ENCODE measurements at places on chromosomes 2 and 18.

GRCh38 chr2:13574831-13575230 is 858.1 kb downstream of the TRIB2 start:
- no peak for DNase-seq

DNA sequence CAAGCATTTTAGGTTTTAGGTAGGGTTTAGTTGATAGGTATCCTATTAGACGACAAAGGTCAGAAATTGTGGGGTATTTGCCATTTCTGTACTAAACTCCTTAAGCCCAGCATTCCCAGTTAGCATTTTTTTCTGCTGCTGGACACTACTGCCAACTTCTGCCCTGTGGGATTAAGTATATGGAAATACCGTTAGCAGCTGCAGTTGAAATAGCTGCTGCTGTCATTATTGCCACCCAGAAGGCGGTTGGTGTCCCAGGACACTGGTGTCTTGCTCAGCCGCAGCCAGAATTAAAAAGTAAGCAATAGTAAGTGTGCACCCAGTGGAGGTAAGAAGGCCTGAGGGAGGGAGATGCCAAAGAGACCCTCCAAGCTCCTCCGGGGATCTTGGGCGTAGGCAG is 1.9 kb upstream of the UXS1 start:
- DNase-seq = no peak

DNA sequence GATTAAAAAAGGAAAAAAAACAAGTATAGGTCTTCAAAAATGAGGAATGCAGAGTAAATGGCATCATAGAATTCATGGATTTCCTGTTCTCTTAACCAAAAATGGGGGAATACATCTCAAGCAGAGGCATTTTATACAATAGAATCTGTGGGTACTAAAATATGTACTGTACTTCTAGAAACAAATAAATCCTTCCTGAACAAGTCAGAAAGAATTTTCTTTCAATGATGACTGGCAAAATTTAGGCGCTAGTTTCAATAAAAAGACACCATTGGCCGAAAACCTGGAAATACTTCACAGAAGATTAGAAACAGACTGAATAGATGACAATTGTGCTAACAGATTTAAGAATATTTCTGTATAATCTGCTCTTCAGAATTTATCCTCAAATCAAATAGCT is 15.1 kb downstream of the TRAK2 start:
- DNase-seq = no peak

GRCh38 chr2:188940171-188940570 is 34.0 kb upstream of the COL3A1 start:
- no peak for DNase-seq

GRCh38 chr18:46068763-46069162 is 3.3 kb downstream of the PSTPIP2 start:
- DNase-seq = no peak

- no peak for DNase-seq
Observed at GRCh38 chr2:236295481-236295880, 31.3 kb upstream of the ASB18 start.

DNA sequence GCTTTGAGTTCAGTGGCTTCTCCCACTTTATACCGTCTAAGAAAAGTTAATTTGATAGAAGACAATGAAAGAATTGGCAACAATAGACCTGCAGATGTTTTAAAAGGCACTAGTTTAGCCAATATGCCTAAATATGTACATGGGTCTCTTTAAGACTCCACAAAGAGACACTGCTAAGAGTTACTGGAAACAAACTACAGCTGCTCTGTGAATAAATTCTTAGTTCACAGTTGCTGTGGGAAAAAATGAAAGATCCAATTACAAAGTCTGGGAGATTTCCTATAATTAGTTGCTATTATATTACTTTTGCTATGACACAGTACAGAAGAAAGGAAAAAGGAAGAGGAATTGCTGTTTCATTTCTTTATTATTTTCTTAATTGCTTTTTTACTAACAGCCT is 34.3 kb downstream of the SCN9A start:
- no peak for DNase-seq

- no peak for DNase-seq
Observed at GRCh38 chr18:50679656-50680055, 119.8 kb downstream of the MAPK4 start.

GRCh38 chr18:38940863-38941531 is 1375.4 kb upstream of the CELF4 start:
- no peak for DNase-seq

GRCh38 chr2:227503433-227504406 is 31.8 kb downstream of the AGFG1 start:
- no peak for DNase-seq

DNA sequence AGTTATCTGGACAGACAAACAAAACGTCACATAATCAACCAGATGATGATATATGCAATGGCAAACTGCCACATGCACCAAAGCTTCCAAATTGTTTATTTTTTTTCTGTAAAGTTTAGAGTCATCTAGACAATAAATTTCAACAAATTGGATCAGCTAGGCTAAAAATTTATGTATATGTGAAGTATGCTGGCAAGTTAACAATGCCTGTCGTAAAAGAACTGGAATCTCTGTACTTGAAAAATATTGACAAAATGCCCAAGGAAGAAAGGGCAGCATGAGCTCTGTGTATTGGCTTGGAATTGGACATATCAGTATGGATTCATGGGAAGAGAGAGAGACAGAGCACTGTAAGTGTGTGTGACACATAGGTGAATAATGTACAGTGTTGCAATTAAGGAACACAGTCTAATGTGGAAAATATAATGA is 309.8 kb downstream of the ERBB4 start:
- DNase-seq = no peak

GRCh38 chr2:85231952-85232351 is 95.8 kb downstream of the TGOLN2 start:
- DNase-seq = no peak

GRCh38 chr18:6711467-6711866 is 18.0 kb upstream of the ARHGAP28 start:
- DNase-seq = no peak

DNA sequence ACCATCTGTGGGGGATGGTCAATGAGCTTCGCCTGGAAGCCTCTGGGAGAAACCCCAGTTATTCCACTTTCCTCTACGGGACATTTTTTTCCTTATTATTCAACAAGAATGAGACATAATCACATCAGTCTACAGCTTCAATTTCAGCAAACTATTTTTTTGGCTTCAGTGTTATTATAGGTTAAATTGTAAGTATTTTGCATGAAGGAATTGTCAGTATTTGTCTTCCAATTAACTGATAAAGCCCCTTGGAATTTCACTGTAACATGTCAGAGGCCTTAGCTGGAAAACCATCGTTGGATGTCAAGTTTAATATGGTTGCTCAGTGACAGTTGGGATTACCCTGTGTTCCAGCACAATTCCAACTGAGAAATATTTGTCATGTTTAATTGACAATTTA is 480.9 kb upstream of the CHST9 start:
- no peak for DNase-seq

DNA sequence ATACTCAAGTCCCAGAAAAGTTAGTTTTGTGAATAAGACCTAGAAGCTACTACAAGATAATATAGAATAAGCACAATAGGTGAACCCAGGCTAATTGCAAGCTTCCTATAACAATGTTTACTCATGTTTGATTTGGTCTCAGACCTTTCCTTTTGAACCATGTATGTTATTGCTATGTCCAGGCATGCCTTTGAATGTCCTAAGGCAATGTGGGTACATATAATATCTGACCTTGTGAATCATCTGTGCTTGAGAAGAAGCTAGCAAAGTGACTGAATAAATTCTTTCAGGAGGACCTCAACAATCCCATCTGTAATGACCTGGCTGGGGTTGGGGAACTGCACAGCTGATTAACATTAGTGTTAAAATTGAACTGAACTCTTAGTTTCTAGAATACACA is 1285.9 kb upstream of the CELF4 start:
- no peak for DNase-seq

GRCh38 chr2:233817995-233818638 is 36.2 kb downstream of the HJURP start:
- no peak for DNase-seq

DNA sequence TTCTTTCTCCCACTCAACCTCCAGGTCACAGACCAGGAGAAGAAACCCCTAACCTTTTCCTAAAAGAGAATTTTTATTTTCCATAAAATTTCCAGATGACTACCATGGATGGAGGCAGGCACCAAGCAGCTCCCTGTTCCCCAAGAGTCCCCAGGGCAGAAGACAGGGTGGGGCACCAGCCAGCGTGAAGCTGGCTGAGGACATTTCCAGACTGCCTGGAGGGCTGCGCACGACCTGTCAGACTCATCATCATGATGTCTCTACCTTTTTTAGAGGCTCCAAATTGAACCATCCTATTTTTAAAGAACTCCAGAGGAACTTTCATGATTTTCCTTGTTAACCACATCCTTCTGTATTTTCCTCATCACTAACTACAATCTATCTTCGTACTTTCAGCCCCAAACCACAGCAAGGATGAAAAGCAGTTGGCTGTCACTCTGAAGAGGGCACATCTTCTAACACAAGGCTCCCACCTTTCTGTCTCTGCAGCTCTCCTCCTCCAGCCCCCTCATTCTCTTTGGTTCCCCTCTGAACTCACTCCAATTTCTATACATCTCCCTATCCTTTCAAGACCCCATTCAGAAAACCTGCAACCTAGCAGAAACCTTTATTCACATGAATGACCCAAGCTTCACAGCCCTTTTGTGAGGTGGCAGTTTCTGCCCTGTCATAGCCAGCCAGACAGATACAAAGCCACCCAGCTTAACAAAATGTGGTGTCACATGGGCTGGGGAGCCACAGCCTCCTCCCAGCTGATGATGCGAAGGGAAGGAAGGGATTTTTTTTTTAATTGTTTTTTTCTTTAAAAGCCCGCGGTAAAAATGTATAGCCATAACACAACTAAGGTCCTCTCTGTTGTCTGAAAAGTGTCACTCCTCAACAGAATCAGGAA is 11.1 kb downstream of the AMMECR1L start:
- no peak for DNase-seq

DNA sequence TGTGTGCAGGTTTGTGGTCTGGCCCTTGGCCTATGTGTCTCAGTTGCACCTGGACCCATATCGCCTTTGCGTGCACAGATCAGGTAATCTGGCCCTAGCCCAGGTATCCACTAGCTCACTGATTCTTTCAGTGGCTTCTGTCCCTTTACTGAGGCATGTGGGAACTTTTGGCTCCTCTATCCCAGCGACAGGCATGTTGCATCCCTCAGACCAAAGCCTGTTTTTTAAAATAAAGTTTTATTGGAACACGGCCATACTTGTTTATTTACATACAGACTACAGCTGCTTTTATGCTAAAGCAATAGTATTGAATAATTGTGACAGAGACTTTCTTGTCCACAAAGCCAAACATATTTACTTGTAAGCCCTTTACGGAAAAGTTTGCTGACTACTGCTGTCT is 39.9 kb upstream of the UPP2 start:
- DNase-seq = no peak

DNA sequence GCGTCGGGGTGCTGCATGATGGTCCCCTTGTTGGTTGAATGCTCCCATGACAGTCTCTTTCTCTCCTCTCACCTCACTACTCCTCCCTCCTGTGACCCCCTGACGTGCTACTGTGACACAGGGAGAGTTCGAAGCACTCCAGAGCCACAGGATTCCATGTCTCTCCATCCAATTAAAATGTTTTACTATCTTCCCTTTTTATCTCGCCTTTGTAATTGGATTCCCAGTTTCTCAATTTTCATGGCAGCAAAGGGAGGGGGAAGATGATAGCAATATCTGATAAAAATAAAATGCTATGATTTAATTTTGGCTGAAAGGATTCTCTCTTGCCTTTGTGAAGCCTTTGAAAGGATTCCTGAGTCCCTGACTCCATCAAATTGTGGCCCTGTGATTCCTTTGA is 271.9 kb upstream of the SLC14A2 start:
- no peak for DNase-seq

GRCh38 chr2:61750624-61751023 is 103.2 kb downstream of the FAM161A start:
- no peak for DNase-seq

- no peak for DNase-seq
Observed at GRCh38 chr2:191176305-191176704, 25.5 kb upstream of the STAT4 start.

DNA sequence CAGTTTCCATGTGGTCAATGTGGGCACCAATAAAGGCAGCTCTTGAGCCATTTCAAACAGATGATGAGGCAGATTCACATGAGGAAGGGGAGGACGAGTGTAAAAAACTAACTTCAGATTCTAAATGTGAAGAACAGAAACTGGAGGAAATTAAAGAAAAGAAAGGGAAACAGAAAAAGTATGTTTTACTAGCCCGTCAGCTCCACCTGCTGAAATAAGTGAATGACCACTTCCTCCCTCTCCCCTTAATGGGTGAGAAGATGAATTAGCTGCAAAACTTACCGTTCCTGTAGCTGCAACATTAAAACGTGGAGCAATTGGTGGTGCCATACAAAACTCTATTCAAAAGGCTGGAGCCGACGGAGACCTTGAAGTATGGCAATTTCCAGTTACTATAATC is 203.5 kb downstream of the UXS1 start:
- DNase-seq = no peak

DNA sequence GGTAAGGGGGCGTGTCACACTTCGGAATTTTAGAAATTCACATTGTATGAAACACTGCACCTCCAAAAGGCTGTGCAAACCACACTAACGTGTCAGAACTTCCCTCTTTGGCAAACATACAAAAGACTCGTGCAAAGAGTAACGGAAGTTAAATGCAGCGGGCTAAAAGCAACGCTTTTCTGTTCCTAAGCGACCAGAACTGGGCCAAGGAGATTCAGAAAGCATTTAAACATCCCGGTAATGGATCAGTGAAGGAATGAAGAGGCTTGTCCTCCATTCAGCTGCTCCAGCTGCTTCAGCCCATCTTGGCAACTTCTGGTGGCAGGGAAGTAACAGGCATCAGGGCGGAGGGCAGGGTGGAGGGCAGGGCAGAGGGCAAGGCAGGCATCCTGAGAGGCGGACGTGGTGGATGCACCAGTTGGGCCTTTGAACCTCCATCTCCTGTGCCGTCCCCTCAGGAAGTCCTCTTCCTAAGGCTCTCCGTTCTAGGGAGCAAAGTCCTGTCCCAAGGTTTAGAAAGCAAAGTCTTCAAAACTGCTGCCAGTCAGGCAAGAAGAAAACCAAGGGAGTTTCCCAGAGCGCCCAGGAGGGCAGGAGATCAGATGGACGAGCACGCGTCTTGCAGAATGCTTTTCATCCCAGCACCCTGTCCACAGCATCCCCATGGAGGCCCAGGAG is 230.7 kb downstream of the ZNF516 start:
- DNase-seq = no peak

DNA sequence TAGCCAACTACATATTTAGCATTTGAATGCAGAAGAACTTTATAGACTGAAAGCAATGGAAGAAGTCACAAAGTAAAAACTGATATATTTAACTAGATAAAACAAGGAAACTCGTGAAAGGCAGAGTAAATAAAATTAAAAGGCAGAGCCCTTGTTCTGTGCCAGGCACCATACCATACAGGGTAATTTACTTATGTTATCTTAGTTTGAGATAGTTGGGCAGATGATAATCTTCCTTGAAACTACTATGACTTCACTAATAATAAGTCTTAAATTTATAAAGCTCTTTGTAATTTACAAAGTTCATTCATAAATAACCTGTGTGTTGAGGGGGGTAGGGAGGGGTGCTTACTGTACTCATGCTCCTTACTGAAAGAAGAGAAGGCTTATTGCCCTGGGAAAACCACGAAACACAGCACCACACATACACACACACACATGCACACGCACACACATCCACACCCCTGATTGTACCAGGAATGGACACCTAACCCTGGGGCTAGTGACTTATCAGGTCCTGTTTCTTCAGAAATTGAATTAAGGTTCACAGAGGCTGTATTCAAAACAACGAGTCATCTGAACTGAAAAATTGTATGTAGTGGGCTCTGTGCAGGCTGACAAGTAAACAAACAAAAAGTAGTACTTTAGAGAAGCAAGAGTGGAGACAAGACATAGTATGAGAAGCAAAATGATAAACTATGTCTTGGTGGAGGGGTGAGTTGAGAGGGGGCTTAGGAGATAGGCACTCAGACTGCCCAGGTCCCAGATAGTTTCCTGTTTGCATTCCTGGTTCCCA is 38.1 kb downstream of the AGFG1 start:
- no peak for DNase-seq

Measured in NCI-H1694 (cell line).